Right atrium auricular region (tissue), 2 donors: ENCODE measurements at places on chromosomes 5 and 9. TPM values are rescaled to one million over a fixed set of nuclear protein-coding genes. Genes with fewer than 3 reads are reported as not detected.

The GNA14 gene
- total RNA-seq, result 4.3 TPM

- H3K27ac ChIP-seq, result no peak overlapping the region
- no peaks in the 10 kb centered on the region for H3K36me3 ChIP-seq
Observed at GRCh38 chr9:88678008-88678407, 143.0 kb downstream of the NXNL2 start.

GRCh38 chr5:97118261-97119006, 24.0 kb downstream of the LIX1 start:
- H3K27me3 ChIP-seq, result no peaks in the 10 kb centered on the region
- H3K36me3 ChIP-seq, result no peaks in the 10 kb centered on the region
- no peaks in the 10 kb centered on the region for H3K4me1 ChIP-seq
- no peak for DNase-seq

The TUSC1 gene
- 22.7 TPM for total RNA-seq

The DNAH5 gene
- 0.08 TPM for total RNA-seq

The PDLIM4 gene
- 13.4 TPM for total RNA-seq

DNA sequence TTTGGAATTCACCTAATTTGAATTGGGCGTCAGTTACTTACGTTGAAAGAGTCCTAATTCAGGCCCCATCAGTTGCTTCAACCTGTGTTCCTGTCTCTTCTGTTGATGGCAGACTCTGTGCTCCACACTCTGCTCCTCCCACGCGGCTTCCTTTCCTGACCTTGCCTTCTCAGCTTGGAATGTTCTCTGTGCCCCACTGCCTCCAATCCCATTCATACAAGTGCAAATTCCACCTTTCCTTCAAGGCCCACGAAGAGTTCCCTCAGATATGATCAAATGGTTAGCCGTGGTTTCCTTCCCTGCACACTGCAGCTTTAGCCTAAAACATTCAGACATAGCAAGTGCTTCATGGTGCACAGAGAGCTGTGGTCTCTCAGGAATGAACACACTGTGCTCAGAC, 65.7 kb downstream of the SREK1 start:
- no peaks in the 10 kb centered on the region for H3K36me3 ChIP-seq
- H3K4me3 ChIP-seq, result no peak overlapping the region
- no peaks in the 10 kb centered on the region for H3K4me1 ChIP-seq
- DNase-seq, result no peak

- peak overlapping the region; percentile 33 for H3K4me3 ChIP-seq
- H3K27ac ChIP-seq, result peak overlapping the region; percentile 76
- peaks cover 78% of the 10 kb centered on the region for H3K4me1 ChIP-seq
Observed at GRCh38 chr9:98974994-98975712, 31.4 kb downstream of the COL15A1 start.

DNA sequence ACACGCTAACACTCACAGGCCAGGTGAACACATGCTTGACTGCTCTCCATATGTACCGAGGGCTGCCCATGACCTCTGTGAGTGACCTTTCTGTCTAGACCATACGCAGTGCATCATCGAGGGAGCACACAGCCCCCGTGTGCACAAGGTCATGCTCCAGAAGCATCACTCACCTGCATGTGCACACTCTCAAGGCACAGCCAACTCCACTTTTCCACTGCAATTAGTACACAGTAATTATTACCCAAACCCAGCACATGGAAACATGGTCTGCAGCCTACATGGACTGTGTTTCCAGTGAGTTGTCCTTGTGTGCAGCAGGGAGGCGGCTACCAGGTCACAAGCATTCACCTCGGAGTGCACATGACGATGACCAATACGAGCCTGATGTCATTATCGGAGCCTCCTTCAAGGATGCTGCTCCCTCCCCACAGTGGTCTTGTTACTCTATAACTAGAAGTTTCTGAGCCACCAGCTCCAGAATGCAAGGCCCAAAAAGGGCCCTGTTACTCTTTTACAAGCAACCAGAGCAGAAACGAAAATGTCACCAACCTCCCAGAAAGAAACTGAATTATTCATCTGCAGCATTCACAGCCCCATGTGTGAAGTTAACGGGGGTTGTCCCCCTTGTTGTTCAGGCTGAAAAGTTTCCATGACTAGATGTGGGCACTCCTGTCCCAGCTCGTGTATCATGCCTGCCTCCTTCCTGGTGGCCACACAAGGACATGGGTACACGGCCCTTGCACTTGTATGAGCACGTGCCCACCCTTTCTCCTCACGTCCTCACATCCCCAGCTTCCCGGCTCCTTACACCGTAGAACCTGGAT, 31.2 kb downstream of the SEMA4D start:
- H3K36me3 ChIP-seq, result no peaks in the 10 kb centered on the region
- no peaks in the 10 kb centered on the region for H3K4me1 ChIP-seq
- no peak overlapping the region for H3K4me3 ChIP-seq
- H3K27ac ChIP-seq, result no peak overlapping the region
- H3K27me3 ChIP-seq, result no peaks in the 10 kb centered on the region

DNA sequence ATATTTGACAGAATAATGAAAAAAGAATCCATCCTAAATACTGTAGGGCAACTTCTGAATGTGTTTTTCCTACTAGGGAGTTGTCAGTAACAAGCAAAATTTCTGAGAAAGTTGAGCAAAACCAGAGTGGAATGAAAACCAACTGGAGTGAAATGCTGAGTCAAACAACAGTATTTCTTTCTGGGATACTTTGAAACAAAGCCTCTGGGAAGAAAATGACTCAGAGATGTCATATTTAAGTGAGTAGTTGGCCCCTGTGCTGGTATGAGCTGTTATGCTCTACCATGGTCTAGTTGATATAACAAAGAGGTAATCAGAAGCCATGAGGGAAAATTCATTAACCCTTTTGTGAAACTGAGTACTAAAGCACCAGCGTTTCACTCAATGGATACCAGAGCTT, 372.1 kb upstream of the C9orf72 start:
- H3K27me3 ChIP-seq, result no peaks in the 10 kb centered on the region
- H3K4me3 ChIP-seq, result no peak overlapping the region
- DNase-seq, result no peak

DNA sequence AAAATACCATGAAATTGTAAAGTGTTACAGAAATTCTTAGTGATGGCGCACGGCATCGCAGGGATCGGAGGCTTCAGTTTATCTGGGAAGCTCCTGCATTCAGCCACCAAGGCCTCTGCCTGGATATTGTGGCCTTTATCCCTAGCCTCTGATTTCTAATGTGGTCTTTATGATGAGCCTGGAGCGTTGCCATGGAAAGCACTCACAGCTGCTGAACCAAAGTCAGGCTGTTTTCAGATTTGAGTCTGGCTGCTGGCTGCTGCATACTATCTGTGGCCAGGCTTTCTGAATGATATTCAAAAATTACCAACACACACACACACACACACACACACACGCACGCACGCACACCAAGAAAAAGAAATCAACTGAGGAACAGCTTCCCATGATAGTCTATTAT, 101.1 kb upstream of the ZNF366 start:
- no peaks in the 10 kb centered on the region for H3K36me3 ChIP-seq
- H3K27me3 ChIP-seq, result no peaks in the 10 kb centered on the region
- no peak overlapping the region for H3K27ac ChIP-seq

DNA sequence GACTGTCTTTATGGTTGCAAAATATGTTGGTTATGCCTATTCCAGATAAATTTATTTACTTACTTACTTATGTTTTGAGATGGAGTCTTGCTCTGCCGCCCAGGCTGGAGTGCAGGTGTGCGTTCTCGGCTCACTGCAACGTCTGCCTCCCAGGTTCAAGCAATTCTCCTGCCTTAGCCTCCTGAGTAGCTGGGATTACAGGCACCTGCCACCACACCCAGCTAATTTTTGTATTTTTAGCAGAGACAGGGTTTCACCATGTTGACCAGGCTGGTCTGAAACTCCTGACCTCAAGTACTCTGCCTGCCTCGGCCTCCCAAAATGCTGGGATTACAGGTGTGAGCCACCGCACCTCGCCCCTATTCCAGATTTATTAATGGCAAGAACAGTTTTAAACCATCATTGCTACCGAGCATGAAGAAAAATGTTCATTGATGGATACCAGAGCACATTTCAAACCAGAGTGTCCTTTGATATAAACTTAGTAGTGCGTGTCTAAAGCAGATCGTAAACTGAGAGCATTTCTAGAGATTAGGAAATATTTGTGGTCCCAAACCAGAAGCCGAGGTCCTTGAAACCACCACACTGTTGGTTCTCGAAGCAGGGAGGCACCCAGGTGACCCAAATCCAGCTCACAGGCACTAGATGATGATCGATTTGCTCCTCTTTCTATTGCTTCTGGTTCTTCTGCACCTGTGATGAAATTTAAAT, 85.2 kb downstream of the GRAMD2B start:
- H3K27me3 ChIP-seq, result no peaks in the 10 kb centered on the region
- peaks cover 38% of the 10 kb centered on the region for H3K4me1 ChIP-seq
- H3K36me3 ChIP-seq, result no peaks in the 10 kb centered on the region

The ZBTB6 gene
- total RNA-seq, result 6.8 TPM

- H3K4me1 ChIP-seq, result no peaks in the 10 kb centered on the region
- H3K27ac ChIP-seq, result no peak overlapping the region
- DNase-seq, result no peak
- no peaks in the 10 kb centered on the region for H3K27me3 ChIP-seq
- no peaks in the 10 kb centered on the region for H3K36me3 ChIP-seq
- H3K4me3 ChIP-seq, result no peak overlapping the region
Observed at GRCh38 chr5:93355691-93356090, 225.3 kb downstream of the NR2F1-AS1 start.

DNA sequence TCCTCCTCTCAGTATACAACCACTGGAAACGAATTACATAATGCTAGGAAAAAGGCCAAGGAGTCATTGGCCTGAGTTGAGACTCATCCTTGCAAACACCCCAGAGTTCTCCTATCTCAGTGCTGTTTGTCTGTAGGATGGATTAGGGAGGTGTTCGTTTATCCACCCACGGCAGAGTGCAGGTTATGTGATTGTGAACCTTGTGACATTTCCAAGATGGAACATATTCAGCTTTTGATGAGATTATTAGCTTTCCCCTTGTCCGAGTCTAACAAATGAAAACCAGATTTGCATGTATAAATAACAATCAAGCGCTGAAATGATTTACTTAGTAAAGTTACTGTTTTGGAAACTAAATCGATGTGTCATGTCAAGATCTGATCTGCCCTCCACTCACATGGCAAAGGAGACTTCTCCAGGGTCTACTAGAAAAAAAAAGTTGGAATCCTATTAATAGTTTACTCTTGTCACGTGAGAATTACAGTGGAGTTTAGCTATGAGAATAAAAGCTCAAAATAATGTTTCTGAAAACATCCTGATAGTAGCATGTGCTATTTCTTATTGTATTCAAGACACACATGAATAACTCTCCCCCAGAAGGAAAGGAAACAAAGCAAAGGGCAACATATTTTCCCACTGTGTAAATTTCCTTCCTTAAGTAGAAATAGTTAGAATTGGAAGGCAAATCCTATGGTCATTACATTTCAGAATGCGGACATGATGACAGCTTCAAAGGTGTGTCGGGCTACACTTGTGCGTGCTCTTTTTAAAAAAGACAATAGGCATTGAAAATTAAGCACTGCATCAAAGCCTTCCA, 600.4 kb downstream of the EBF1 start:
- H3K27ac ChIP-seq, result peak overlapping the region; percentile 6
- DNase-seq, result no peak
- no peaks in the 10 kb centered on the region for H3K36me3 ChIP-seq
- H3K4me1 ChIP-seq, result no peaks in the 10 kb centered on the region

DNA sequence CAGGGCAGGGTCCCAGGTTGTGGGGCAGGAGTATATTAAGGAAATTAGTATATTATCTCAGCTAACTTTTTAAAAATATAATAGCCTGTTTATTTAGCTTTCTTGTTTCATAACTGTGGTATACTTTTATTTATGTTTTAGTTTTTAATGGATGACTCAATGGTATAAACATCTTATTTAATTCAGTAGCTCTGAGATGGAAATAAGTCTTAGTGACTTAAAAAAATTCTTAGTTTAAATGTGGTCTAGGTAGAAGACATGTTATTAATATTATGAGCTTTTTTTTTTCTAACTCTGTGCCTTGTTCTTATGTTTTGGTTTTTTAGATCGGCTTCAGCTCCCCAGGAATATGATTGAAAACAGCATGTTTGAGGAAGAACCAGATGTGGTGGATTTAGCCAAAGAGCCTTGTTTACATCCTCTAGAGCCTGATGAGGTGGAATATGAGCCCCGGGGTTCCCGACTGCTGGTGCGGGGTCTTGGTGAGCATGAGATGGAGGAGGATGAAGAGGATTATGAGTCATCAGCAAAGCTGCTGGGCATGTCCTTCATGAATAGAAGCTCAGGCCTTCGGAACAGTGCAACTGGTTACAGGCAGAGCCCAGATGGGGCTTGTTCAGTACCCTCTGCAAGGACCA, 43.1 kb downstream of the LNPEP start:
- no peak overlapping the region for H3K4me3 ChIP-seq
- H3K4me1 ChIP-seq, result peaks cover 32% of the 10 kb centered on the region
- no peak overlapping the region for H3K27ac ChIP-seq
- no peaks in the 10 kb centered on the region for H3K27me3 ChIP-seq

DNA sequence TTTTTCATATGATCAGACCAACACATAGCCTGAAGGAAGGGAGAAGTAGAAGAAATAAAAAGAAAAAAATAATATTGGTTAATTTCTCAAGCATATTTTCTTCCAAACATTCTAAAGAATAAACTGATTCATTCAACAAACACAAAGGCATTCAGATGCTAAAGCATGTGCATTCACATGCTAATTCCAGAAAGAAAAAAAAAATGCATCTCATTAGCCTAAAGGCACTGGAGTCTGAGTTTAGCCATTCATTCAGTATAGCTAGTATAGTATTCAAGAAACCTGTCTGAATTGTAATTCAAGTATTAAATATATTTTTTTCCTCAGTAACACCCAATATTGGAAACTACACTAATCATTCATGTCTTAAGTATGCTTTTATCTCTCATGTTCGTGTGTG, 61.0 kb upstream of the FER start:
- no peaks in the 10 kb centered on the region for H3K27me3 ChIP-seq
- no peak overlapping the region for H3K4me3 ChIP-seq
- H3K4me1 ChIP-seq, result no peaks in the 10 kb centered on the region
- no peak overlapping the region for H3K27ac ChIP-seq
- H3K36me3 ChIP-seq, result no peaks in the 10 kb centered on the region
